Nucleus accumbens (tissue), 56 donors: ENCODE measurements at places on chromosomes 13 and 19.

- DNase-seq, result no peak
These were observed 108.2 kb downstream of the TNFSF13B start for GRCh38 chr13:108377646-108378206.

DNA sequence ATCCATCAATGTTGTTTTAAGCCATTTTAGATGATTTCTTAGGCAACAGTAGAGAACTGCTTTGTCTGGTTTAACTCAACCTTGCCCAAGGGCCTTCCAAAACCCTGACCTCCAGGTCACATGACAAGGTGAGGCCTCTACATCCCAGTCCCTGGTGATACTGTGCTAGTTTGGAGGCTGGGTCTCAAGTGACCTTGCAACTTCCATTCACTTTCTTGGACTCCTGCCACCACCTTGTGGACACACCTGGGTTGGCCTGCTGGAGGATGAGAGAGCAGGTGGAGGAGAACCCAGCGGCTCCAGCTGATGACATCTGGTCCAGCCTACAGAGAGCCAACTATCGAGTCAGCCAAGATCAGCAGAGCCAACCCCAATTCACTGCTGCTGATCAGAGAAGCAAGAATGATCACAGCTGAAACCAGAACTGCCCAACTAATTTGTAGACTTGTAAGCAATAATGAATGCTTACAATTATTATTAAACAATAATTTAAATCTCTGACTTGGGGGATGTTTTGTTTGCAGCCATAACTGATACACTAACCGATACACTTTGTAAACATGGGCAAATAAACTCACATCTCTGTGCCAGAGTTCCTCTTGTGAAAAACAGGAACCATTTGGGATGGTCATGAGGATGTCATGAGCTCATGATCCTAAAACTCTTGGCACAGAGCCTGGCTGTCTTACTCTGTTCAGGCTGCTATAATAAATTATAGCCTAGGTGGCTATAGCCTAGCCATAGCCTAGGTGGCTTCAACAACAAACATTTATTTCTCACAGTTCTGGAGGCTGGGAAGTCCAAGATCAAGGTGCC, 11.5 kb downstream of the FAM187B start:
- DNase-seq, result no peak

- DNase-seq, result no peak
These were observed 16.2 kb upstream of the ANGPTL8 start for GRCh38 chr19:11223200-11223599.

DNA sequence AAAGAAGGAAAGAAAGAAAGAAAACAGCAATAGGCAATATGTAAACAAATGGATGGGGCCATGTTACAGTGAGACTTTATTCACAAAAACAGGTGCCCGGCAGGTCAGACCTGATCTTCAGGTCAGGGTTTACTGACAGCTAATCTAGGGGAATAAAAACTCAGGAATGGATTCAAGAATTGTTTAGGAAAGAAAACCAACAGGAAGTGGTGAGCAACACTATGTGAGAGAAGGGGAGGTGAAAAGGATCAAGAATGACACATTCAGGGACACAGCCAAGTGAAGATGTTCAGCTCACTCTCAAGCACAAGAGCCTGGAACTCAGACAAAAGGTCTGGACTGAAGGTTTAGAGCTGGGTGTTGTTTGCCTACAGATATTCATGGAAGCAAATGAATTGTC, 244.5 kb downstream of the EFNB2 start:
- no peak for DNase-seq

DNA sequence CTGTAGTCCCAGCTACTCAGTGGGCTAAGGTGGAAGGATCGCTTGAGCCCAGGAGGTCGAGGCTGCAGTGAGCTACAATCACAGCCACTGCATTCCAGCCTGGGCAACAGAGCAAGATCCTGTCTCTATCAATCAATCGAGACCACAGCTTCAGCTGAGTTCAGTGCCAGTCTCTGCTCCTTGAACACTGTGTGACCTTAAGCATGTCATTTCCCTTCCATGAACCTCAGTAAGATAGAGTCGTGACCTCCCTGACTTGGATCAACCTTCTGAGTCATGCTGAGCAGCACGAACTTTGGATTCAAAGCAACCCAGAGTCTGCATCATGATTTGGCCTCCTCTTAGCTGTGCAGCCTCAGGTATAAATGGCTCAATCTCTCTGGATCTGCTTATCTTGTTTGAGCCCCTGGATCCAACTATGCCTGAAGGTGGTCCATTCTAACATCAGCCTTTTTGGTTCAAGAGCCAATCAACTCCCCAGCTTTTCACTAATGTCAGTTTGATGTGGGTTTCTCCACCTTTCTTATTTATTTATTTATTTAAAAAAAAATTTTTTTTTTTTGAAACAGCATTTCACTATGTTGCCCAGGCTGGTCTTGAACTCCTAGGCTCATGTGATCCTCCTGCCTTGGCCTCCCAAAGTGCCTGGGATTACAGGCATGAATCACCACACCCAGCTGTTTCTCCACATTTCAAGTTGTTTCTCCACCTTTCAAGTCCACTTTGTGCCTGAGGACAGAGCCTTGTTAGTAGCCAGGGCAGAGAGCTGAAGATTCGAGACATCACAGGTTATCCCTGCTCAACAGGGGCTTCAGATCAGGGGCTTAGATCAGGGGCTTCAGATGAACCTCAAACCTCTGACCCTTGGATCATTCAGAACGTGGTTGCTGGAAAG, 26.4 kb downstream of the PTPRS start:
- DNase-seq, result no peak

- no peak for DNase-seq
These were observed 1.6 kb upstream of the LRRC25 start for GRCh38 chr19:18399008-18399407.

GRCh38 chr19:51714848-51715247, 8.9 kb downstream of the HAS1 start:
- DNase-seq, result no peak

GRCh38 chr13:50267917-50268316, 252.7 kb downstream of the KCNRG start:
- DNase-seq, result no peak
